Renal cortical epithelial cell (primary cell): ENCODE measurements at places on chromosomes 4 and X.
A peak's percentile ranks its signal among the peaks of the same experiment; 100 is the strongest.

GRCh38 chr4:52750819-52751486 is at the start of gene ERVMER34-1:
Gene ERVMER34-1 (minus strand): TSS chr4:52751425. CDS start chr4:52745520, 5,905 bp downstream.
- DNase-seq: no peak

GRCh38 chr4:122045533-122045932 is 93.7 kb upstream of the TRPC3 start:
- peak; percentile 99 for DNase-seq

DNA sequence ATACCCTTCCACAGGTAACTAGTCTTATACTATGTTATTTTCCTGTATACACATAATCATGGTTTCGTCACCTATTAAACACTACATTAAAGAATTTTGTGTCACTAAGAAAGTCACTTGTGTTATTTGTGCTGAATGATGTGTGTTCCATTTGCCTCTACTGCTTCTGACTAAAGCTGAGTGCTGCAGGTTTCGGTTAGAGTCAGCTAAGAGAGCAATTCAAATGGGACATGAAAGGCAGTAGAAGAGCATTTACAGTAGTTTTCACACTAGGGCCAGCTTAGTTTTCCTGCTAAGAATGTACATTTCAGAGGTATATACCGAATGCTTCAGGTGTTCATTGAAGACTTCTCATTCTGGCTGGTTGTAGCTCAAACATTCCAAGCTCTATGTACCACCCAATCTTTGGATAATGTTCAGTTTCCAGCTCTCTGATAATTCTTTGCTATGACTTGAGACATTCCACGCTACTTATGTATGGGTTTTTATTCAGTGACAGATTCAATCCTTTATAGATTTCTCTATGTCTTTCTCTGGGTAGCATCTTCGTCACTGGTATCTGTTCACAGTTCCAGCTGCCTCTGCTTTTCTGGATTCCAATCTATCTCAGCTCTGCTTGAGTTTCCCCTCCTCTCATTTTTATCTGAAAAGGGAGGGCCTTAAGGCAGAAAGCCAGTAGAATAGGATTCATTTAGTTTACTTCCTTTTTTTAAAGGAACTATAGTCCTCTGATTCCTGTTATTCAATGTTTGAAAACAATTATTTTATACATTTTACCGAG is 164.4 kb downstream of the CXXC4 start:
- DNase-seq: no peak

DNA sequence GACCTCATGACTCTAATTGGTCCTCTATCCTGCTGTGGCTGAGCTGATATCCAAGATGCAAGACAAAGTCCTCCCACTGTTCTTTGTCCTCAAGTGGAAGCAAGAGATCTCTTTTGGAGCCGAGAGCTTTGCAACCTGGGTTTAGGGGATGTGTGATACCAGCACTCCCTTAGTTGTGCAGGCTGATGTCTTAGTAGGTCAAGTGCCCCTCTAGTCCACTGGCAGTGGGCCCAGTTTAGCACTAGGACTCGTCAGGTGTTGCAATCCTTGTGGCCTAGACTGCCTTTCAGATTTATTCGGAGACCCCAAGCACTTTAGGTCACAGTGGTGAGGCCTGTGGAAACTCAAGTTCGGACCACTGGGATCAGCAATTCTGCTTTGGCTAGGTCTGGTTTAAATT is 64.0 kb downstream of the GPRASP3 start:
- no peak for DNase-seq

DNA sequence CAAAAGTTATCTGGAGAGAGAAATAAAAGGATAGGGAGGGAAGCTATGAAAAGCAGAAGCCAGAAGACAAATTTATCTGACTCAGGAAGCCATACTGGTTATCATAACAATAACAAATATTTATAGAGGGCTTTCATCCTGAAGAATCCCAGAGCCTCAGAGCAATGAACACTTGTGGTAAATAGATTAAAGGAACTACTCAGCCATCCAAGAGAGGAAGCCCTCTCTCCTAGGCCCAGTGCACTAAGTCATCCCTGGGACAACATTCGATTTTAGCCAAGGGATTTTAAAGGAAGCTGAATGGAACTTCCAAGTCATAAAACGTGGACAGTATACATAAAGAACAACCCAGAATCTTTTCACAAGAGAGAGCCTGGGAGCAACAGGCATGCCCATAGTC is 76.9 kb downstream of the COL4A6 start:
- DNase-seq: no peak

- DNase-seq: no peak
Observed at GRCh38 chr4:168321006-168321405, 2.5 kb upstream of the DDX60 start.

DNA sequence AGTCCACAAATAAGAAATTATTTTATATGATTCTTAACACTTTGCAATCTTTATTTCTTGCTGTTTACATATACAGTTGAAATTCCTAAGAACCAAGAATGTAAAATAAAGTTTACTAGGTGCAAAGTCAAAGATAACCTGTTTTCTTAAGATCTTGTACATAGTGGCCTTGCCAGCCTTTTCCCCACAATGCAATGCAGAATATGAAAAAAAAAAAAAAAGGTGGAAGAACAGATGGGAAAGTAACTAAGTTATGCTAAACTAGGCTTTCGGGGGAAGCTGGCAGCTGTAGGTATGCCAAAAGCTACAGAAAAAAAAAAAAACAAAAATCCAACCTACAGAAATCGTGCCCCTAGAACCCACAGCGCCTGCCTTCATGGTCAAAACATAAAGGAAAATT is 1588.4 kb downstream of the STIM2 start:
- DNase-seq: no peak

DNA sequence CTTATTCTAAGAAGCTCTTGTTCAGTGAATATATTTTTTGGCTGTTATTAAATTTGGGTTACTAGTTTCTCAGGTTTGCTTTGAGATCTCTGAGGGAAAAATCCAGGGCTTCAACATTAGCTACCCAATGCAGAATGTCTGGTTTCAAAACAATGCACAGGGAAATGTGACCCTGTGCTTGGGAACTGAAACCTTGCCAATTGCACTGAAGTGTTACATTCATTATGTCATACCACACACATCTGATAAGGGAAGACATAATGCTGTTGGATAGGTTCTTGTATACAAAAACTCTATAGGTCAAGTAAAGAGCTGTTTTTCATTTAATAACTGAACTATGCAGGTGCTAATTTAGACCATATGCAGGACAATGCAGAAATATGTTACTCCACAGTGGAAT is 345.3 kb upstream of the BMP3 start:
- DNase-seq: peak; percentile 55

- no peak for DNase-seq
Observed at GRCh38 chrX:23317799-23318724, 16.6 kb upstream of the PTCHD1 start.

- DNase-seq: peak; percentile 31
Observed at GRCh38 chr4:173958445-173958844, 325.0 kb downstream of the FBXO8 start.
